Activated CD4-positive, CD25-positive, alpha-beta regulatory T cell (primary cell): ENCODE measurements at places on chromosomes 16 and 17.

- DNase-seq, result no peak
Observed at GRCh38 chr16:85595812-85596502, 17.2 kb upstream of the GSE1 start.

GRCh38 chr16:55499951-55500529 lies 8.8 kb upstream of the LPCAT2 start:
- no peak for DNase-seq

DNA sequence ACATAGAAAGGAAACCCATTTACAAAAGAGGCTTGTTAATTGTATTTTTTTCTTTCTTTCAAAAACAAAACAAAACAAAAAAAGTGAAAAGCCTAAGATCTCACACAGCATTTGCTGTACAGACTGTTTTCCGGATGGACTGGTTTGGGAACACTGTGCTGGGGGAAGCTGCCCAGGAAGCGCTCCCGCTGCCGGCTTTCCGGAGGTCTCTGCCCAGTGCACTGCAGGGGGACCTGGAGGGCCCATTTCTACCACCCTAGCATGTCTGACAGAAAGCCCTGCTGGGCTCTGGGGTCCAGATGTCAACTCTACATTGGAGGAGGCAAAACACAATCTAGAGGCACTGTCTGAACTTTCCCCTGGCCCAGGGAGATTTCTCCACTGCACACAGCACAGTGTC lies 26.3 kb upstream of the CLEC18B start:
- DNase-seq, result no peak

GRCh38 chr17:81858170-81858966 lies 2.0 kb downstream of the P4HB start:
- no peak for DNase-seq

- DNase-seq, result no peak
Observed at GRCh38 chr17:53093391-53093790, 729.3 kb upstream of the KIF2B start.

GRCh38 chr17:48463526-48463925 lies 33.5 kb upstream of the SKAP1 start:
- no peak for DNase-seq

DNA sequence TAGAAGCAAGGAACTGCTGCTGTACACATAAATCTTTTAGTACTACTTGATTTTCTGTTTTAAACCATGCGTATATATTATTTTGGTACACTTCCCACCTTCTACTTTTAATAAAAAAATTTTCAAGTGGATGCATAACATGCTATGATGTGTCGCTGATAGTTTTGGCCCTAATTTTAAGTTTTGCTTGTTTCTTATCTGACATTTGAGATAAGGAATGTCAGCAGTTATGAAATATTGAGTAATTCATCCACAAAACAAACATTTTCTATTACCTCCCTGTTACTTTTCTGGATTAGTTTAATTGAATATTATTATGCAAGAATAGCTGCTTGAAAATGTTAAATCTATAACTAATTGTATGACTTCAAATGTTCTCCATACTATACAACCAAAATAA lies 35.8 kb downstream of the N4BP1 start:
- no peak for DNase-seq

DNA sequence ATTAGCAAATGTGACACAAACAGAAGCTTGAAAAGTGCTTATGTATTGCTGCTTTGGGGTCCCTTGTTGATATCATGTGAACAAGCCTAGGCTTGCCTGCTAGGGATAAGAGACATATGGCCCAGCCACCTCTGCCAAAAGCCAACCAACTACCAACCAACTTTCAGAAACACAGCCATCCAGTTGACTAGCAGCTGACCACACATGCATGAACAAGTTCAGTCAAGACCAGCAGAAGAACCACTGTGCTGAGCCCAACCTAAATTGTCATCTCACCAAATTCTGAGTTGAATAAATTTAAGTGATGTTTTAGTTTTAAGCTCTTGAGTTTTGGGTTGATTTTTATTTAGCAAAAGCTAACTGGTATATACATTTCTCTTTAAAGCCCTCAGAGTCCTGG lies 3.5 kb downstream of the ERN2 start:
- DNase-seq, result no peak

DNA sequence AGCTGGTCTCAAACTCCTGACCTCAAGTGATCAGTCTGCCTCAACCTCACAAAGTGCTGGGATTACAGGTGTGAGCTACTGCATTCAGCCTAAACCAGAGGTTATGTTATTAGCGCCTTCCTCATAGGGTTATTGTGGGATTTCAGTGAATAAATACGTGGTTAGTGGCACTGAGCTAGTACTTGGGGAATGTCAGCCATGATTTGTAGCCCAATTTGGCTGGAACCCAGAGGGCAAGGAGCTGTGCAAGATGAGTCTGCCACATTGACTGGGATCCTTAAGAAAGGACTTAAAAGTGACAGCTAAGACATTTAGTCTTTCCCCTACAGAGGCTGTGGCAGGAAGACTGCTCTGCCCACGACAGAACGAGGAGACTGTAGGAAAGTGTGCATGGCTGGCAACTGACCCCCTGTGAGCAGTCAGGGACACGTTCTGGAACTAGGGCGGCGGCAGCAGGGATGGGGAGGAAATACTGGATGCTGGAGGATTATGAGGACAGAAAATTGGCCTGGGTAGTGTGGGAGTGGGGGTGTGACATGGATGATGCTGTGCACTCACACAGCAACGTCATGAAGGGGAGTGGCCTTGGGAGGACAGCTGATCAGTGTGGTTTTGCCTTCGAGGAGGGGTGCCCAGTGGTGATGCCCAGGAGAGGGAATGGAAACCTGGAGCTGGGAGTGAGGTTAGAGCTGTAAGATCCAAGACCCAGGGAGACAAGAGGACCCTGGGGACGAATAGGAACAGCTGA lies 14.6 kb downstream of the ATP5PD start:
- peak; percentile 26 for DNase-seq

GRCh38 chr17:82127704-82128103 lies 29.7 kb upstream of the FASN start:
- DNase-seq, result no peak

DNA sequence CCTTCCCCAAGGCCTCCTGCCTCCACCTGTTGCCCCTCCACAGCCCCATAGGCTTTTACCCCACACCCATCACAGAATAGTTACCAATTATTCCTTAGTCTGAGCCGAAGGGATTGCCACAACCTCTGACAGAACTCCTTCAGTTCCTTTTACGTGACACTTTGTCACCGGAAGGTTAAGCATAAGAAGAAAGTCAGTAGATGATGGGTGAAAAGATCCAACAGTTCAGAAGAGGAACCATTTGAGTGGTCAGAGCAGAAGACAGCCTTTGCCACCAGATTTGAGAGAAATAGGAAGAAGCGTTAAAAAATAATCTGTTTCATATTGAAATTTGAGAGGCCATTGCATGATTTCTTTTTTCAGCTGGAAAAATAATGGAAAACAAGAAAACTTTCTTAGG lies 1.2 kb downstream of the SRR start:
- no peak for DNase-seq

GRCh38 chr17:19304209-19304608 lies 58.3 kb downstream of the B9D1 start:
- DNase-seq, result no peak

DNA sequence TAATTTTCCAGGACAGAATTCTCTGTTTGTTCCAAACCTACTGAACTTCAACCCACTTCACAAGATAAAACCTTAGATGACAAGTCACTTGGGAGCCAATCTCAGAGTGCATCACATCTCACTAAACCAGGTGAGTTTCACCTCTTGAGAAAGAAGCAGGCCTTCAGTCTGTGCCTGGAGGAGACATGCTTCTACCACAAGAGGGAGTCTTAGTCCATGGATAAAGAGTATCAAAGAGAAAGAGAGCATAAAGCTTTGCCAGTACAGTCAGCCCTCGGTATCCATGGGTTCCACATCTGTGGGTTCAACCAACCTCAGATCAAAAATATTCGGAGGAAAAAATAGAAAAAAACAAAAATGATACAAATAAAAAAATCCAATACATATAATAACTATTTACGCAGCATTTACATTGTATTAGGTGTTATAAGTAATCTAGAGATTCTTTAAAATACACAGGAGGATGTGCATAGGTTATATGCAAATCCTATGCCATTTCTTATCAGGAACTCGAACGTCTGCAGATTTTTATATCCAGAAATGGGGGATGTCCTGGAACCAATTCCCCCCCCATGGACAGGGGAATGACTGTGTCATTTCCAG lies 37.7 kb downstream of the DUSP14 start:
- DNase-seq, result no peak

- DNase-seq, result no peak
Observed at GRCh38 chr17:45311401-45311759, 5.4 kb downstream of the MAP3K14 start.

DNA sequence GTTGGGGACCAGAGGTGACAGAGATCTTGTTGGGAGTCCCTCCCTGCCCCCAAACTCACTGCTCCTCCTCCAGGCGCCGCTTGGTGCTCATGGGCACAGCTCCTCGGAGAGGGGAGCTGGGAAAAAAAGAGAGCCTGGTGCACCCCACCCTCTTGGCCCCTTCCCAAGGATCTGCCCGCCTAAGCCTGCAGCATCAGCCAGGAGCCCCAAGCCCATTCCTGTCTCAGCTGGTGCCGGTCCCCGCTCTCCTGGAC lies 400 bp downstream of the HCFC1R1 start:
- no peak for DNase-seq

DNA sequence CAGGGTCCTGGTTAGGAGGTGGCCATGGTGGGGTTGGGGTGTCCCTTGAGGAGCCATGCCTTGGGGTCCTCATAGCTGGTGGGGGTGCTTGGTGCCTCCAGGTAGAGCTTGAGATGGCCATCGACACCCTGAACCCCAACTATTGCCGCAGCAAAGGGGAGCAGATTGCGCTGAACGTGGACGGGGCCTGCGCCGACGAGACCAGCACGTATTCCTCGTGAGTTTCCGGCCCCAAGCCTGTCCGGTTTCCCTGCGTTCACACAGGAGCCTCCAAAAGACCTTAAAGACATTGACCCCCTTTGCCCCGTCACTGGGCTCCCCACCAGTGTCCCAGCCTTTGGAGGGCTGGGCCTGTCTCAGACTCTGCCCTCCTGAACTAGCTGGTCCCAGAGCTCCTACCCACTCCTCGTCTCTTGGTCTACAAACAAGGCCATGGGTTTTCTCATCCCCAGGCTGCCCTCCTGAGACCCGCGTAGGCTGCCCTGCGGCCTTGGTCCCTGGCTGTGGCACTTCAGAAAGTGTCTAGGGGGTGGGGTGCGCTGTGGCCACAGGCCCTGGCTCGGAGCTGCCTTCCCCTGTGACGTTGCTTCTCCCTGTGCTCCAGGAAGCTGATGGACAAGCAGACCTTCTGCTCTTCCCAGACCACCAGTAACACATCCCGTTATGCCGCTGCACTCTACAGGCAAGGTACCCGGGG lies 11.8 kb downstream of the POLR3E start:
- DNase-seq, result no peak

DNA sequence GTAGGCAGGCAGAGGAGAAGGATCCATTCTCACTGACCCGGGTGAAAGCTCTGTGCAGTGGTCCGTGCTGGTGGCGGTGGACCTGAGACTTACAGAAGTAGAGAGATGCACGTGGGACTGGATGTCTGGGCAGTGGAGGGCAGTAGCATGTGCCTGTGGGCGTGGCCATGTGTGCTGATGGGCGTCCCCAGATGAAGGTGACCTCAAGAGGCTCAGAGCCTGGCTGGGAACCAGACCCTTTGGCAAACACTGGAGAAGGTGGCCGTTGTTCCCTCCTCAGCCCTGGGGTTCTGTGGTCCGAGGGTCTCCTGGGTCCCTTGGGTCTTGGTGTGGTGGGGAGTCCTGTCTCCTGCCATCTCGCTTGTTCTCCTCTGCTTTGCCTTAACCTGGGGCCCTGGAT lies 15.6 kb downstream of the WSCD1 start:
- no peak for DNase-seq

GRCh38 chr16:89697616-89698331 lies 3.7 kb downstream of the SPATA2L start:
- no peak for DNase-seq

DNA sequence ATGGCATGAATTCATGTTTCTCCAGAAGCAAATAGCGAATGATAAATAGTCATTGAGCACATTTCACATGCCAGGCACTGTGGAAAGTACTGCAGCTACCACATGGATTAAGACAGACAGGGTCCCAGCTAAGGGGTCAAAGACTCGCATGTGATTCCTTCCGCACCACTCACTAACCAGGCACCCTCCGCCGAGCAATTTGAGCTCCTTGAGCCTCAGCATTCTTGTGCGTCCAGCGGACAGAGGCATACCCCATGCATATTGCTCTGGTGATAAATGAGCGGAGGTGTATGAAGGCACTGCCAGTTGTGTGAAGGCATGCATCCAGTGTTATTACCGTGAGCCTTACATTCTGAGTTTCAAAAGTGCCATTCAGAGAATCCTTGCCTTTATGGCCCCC lies 358.7 kb downstream of the HS3ST4 start:
- DNase-seq, result no peak

DNA sequence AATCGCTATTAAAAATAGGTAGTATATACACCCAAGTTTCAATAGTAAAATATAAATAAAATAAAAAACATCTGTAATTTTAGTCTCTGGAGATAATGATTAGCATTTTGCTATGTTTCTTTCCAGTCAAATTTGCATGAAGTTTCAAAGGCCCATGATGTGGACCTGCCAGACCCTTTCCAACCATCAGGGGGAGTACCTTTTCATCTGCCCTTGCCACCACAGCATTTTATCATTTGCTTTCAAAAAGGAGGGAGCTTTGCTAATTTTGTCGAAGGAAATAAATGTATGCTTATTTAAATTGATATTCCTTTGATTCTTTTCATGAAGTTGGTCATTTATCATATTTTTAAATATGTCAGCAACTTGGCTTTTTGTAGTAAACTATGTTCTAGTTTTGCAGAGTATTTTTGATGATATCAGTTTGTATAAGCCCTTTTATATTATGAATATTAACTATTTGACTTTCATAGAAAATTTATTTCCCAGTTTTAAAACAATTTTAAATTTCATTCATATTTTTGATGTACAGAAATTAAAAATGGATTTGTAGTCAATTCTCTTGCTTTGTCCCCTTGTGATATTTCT lies 115.2 kb upstream of the NETO2 start:
- no peak for DNase-seq
